Natural killer cell treated with Interleukin-12 subunit alpha and Interleukin-12 subunit beta and Interleukin-15 and Interleukin-18, amount 100 ng/mL, for 72 hours (primary cell): ENCODE measurements at places on chromosomes 1 and 21.

DNA sequence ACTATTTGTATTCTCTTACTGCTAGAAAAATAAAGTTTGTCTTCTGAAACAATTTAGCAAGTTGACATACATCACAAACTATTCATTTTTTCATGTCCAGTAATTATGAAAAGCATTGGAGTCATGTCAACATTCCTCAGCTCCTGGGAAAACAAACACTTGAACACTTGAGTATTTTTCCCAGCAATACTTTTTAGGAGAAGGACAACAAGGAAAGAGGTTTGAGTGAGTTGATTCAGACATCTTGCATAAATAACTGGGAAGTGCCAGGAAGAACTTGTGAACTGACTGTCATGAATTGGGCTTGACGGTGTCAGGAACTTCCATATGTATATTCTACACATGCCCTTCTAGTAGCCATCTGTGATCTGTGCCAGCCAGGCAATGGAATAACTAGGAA, 195.6 kb downstream of the HMCN1 start:
- DNase-seq = no peak

GRCh38 chr1:167542109-167543032, 11.2 kb downstream of the CREG1 start:
- DNase-seq = no peak

DNA sequence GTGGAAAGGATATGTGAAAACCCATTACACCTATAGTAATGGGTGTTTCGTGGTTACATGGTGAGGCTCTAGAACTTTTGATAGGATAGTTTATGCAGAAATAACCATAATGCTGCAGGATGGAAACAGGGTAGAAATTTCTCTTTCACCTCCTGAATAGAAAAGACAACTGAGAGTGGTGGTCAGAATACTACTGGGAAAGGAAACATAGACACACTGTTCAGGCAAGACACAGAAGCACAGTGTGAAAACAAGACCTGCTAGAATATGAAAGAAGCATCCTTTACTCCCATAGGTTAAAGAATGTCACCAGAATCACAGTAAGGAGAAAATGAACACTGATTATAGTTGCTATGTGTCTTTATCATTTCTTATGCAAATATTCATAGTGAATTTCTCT, 496.6 kb downstream of the DPYD start:
- no peak for DNase-seq

- DNase-seq = no peak
These were observed 9.3 kb upstream of the F3 start for GRCh38 chr1:94550800-94551241.

DNA sequence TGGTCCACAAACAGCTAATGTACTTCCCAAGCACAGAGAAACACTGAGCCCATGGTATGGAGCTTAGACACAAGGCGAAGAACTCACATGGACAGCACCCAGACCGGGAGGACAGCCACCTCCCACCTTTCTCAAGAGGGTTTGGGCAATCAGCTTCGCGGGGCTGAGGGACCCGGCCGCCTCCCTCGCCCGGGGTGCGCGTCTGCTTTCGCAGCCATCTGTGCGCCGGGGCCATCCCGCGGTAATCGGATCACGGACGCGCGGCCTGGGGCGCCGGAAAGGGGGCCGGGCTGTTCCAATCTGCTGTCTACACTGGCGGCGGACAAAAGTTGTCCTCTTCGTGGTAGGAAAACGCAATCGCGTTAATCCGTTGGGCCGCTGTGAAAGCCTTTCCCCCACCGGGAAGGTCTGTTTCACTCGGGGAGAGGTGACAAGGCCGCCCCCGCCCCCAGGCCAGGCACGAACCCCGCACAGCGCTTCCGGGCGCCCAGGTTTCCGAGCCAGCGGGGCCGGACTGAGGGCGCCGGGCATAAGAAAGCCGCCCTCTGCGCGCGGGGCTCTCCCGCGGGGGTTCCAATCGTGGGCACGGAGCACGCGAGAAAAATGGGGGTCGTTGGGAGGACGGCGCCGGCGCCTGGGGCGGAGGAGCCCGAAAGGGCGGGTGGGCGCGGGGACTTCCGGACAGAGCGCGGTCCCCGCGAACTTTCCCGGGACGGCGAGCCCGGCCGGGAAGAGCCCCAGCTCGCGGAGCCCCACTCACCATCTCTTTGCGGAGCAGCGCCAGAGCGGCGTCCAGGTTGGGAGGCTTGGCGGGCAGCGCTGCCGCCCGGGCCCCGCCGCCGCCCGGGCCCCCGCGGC, 664 bp downstream of the FAM89A start:
- peak; percentile 67 for DNase-seq

GRCh38 chr1:186440584-186440983, 20.3 kb downstream of the PDC start:
- DNase-seq = no peak

DNA sequence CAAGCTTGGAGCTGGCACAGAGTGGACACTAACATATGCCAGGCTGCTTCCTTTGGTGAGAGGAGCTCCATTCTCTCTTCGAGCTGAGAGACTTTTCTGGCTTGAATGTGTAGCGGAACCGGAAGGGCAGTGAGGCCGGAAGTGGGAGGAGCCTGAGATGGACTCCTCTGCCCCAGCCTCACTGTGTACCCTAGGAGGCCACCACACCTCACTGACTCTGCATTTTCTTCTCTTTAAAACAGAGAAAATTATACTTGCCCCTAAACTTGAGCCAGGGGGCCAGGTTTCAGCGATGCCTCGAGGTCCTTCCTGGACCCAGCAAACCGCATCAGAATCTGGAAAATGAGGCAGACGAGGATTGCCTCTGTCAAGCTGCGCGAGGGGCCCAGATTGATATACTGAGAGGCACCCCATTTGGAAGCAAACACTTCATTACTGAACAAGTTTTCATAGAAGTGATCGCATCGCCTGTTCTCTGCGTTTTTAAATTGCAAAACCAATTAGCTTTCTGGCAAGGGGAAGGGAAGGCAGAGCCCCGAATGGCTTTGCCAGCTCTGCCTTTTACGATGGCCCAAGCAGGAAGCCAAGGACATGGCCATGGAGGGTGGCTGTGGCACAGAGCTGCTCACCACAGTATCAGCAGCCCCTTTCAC, 708.1 kb downstream of the PTPRU start:
- DNase-seq = no peak

GRCh38 chr1:5661196-5662085, 330.8 kb downstream of the NPHP4 start:
- DNase-seq = no peak
